ENCODE measurements at places on chromosomes 4 and X.

DNA sequence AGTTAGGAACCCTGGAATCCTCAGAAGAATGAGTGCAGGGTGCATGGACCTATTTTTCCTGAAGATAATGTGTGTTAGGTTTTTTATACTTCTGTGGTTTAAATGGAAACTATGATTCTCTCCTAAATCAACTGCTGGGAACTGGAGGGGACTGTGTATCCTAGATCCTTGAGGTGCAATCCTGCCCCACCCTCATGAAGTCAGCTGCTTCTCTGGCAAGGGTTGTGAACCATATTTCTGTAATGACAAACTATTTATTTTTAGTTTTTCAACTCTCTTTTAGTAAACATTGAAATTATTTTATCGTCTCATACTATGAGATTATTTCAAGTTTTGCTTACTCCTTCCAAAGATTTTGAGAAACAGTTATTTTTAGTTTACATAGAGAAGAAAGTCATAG, 25.8 kb upstream of the VEGFC start:
- no peak for DNase-seq

GRCh38 chr4:83369831-83370639, 35.4 kb upstream of the HPSE start:
- peak; percentile 12 for DNase-seq

DNA sequence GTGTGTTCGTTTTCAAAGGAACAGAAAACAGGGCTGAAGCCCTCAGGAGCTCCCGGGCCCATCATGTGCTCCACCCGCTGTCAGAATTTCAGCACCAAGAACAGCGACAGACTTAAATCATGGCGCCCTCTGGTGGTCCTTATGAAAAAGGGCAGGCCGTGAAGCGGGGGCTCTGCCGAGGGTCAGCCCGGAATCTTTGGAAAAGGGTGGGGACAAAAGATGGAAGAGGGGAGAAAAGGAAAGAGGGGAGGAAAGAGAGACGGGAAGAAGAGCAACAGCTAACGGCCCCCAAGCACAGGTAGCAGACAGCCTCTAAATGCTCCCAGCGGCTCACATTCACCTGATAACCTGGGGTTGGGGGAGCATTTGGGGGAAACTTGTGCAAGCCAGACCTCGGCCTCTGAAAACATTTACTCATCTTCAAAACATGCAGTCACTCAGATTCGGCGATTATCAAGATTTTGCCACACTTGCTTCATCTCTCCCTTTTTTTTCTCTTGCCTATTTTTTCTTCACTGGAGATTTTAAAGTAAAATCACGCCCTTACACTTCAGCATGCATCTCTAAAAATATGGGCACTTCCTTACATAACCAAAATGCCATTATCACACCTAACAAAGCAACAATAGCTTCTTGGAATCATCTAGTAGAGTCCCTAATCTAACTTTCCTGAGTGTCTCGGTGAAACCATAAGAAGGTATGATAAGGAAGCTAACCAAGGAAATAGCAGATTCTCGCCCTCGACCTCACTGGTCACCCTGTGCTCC, 28.1 kb upstream of the MAN2B2 start:
- DNase-seq, result peak; percentile 66

GRCh38 chrX:63581398-63581797, 203.6 kb downstream of the ARHGEF9 start:
- DNase-seq, result peak; percentile 81

DNA sequence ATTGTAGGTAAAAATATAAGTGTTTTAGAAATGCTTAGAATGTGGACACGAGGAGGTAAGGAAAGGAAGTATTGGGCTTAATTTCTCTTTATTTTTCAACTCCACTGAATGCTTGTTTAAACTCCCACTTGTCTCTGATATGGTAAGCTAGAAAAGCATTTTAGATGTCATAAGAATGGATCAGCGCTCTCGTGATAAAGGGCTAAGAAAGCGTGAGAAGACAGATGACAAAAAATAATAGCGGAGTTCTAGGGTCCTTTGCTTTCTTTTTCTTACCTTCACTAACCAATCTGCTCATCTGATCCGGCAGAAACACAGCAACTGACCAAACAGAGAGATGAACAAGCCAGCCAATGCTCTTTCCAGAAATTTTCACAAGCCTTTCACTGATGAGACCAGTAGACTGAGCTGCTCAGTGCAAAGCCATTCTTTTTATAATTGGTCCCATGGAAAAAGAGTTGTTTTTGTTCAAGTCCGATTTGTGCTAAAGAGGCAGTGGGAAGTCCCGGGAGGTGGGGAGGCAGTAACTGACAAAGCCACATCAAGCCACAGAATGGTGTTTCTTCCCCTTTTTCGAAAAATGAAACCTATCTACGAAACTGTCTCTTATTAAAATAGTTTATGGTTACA, at the start of gene TASL:
TASL (minus strand) TSS at position 405 of the 630 bp plus-strand sequence. CDS start 17,411 bp downstream, outside the sequence.
- DNase-seq, result no peak

- DNase-seq, result peak; percentile 91
These were observed 50.5 kb upstream of the FAM47C start for GRCh38 chrX:36957425-36958328.

GRCh38 chr4:59671037-59671436, 1529.1 kb upstream of the ADGRL3 start:
- DNase-seq, result no peak

- DNase-seq, result no peak
These were observed 179.1 kb upstream of the ETNPPL start for GRCh38 chr4:108941904-108942430.

GRCh38 chr4:112172180-112172579, 26.9 kb downstream of the FAM241A start:
- no peak for DNase-seq

DNA sequence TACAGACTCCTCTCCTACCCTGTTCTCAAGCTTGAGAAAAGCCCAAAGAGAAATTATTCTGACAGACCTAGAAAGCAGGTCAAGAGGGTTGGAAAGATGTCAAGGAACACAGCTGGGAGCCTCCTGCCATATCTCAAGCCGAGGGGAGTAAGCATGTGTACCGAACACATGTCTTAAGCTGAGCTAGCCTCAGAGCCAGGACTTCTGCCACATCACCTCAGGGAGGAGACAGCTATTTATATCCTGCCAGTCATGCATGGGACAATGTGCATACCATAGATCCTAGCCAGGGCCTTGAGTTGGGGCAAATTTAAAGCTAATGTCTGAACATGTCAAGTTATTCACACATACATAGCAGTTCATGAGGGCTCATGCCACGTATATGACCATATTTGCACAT, 11.8 kb downstream of the TMEM31 start:
- DNase-seq, result no peak

DNA sequence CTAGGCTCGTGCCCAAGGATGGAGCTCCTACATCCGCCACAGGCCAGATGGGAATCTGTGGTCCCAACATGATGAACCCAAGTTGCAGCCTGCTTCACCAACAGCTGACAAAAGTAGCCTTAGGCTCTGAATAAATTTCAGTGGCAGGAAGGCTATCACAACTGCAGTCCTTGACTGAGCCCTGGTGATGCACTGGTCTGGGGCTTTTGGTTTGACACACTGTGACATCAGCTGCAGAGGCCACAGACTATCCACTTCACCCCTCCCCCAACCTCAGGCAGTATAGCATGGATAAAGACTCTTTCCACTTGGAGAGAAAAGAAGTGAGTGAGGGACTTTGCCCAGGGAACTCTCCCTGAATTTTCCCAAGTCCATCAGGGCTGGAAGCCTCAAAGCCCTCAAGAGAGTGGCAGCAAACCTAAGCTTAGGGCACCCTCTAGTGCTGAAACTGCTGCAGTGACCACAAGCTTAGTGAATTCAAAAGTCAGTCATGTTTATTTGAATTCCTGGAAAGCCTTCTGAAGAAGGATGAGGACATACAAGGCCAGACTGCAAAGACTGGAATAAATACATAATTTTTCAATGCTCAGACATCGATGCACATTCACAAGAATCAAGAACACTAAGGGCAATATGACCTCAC, 135.0 kb upstream of the TENT5D start:
- peak; percentile 70 for DNase-seq

GRCh38 chrX:13985697-13986435, 43.8 kb downstream of the GEMIN8 start:
- DNase-seq, result no peak

DNA sequence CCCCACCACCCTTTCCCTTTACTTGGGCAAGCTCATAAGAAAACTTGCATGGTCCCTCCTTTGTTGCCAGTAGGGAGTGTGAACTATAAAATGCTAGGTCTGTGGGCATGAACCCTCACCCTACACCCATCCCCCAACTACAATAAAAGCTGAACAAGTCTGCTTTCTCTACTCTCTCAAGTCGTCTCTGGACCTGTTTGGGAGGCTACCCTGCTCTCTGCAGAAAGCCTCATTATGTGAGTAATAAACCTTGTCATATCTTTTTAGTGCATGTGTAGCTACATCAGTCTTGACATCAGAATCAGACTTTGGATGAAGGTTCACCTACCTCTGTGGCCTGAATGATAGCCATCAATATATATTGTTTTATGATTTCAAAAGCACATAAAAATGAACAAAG, 155.4 kb upstream of the FAM241A start:
- DNase-seq, result no peak

- DNase-seq, result no peak
These were observed 50.1 kb downstream of the IRF2 start for GRCh38 chr4:184424279-184424678.

GRCh38 chr4:148442832-148443511, 758 bp upstream of the NR3C2 start:
- no peak for DNase-seq

GRCh38 chr4:160716551-160716950, 1447.2 kb downstream of the FSTL5 start:
- DNase-seq, result no peak

GRCh38 chr4:164536814-164537213, 217.1 kb upstream of the SMIM31 start:
- DNase-seq, result peak; percentile 5

GRCh38 chr4:122899682-122900081, 22.7 kb downstream of the NUDT6 start:
- peak; percentile 10 for DNase-seq

DNA sequence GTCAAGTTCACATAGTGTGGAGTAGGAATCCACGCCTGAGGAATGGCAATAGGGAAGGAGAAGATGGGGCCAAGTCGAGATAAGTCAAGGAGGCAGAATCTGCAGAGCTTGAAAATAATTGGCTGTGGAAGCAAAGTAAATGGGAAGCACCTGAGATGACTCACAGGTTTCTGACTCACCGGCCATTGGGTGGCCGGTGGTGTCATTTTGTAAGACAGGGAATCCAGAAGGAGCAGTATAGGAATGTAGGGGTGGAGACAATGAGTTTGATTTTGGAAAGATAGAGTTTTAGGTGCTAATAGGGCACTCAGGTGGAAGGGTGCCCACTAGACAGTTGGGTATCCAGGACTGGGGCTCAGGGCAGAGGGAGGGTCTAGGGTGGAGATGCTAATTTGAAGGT, 201.0 kb upstream of the MAMLD1 start:
- DNase-seq, result peak; percentile 11

GRCh38 chrX:131331152-131331551, 42.0 kb upstream of the IGSF1 start:
- peak; percentile 8 for DNase-seq

- no peak for DNase-seq
These were observed 45.6 kb downstream of the BBS12 start for GRCh38 chr4:122777846-122778673.

DNA sequence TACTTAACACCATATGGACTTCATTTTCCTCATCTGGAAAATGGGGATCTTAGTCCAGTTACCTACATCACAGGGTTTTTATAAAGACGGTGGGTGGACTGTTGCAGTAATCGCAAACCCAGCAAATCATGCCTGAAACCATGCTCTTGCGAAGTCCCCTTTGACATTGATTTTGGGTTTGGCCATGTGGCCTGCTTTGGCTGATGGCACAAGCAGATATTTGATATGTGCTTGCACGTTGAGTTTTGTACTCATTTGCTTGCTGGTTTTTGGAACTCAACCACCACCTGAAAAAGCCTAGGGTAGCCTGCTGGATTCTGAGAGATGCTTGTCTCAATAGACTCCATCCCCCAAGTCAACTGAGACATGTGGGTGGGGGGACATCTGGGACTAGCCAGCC, 14.4 kb upstream of the KLHL2 start:
- DNase-seq, result no peak

DNA sequence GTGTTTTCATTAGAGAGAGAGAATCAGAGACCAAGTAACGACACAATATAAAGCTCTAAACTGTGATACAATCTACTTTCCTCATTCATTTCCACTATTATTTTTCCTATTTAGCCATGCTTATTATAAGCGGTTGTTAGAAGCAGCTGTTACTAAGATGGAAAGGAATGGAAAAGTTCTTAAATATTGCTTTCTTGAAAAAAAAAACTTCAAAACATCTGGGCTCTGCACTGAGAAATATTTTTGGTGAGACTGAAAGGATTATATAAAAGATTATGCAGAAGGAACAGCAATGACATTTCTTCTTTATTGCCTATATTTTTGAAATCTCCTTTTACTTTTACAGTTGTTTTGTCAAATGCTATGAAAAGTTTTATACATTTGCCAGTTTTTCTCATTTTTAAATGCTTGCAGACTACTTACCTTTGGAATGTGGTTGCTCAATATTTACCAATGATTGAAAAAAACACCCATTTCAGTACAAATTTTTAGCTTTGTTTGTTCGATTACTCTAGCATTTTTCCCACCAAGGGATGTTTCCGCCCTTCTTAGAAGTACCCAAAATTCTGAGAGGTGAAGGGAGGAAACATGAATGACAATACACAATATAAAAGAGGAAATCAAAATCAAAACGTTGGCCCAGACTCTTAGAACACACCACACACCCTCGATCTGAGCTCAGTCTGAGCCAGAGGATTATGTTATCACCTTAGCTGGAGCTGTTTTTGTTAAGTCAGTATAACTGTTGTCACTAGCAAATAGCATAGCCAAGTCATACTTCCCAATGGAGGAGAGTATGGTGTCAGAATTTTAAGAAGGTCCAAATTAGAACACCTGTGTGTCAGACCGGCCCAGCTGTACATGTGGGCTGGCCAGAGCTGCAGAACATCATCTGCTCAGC, 18.4 kb downstream of the DKK2 start:
- DNase-seq, result no peak

DNA sequence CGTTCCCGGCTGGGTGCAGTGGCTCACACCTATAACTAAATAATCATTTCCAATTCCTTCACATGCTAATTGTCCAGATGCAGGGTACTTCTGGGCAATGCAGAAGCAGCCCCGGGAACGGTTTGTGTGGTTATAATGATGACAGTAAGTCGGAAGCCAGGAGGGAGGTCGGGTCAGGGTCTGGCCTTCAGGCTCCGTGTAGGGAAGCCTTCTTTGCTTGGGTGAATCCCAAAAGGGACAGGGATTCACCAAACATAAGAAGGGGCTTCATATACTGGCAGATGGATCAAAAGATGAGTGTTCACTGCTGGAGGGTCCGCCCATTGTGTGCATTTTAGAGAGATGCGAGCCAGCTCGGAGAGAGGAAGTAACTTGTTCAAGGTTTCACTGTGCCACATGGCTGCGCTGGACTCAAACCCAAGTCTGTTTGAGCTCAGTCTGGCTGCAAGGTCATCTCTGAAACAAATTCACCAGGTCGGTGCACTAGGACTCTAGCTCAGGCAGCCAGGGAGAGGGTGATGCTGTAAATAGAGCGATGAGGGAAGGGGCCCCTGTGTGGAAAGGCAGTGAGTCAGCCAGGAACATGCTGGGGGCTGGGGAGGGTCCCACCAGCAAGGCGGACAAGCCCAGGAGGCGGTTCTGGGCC, 4.8 kb upstream of the KIAA0232 start:
- no peak for DNase-seq
